IMR-90 (cell line): ENCODE measurements at places on chromosomes 13 and 19. TPM values are rescaled to one million over a fixed set of nuclear protein-coding genes. Genes with fewer than 3 reads are reported as not detected.

The TMEM143 gene
- total RNA-seq: 1.1 and 1.3 TPM in 2 replicates

The SIX5 gene
- 0.90 and 1.4 TPM in 2 replicates for total RNA-seq

The LENG9 gene
- total RNA-seq: 0.83 and 1.1 TPM in 2 replicates

The SELENOW gene
- 51.7 and 61.3 TPM in 2 replicates for total RNA-seq

- H3K27me3 ChIP-seq: no peaks in the 10 kb centered on the region
- H3K36me3 ChIP-seq: no peaks in the 10 kb centered on the region
- no peak overlapping the region for H3K27ac ChIP-seq
- H3K4me3 ChIP-seq: no peak overlapping the region
Measured at GRCh38 chr13:104196611-104197010, 1130.4 kb upstream of the SLC10A2 start.

DNA sequence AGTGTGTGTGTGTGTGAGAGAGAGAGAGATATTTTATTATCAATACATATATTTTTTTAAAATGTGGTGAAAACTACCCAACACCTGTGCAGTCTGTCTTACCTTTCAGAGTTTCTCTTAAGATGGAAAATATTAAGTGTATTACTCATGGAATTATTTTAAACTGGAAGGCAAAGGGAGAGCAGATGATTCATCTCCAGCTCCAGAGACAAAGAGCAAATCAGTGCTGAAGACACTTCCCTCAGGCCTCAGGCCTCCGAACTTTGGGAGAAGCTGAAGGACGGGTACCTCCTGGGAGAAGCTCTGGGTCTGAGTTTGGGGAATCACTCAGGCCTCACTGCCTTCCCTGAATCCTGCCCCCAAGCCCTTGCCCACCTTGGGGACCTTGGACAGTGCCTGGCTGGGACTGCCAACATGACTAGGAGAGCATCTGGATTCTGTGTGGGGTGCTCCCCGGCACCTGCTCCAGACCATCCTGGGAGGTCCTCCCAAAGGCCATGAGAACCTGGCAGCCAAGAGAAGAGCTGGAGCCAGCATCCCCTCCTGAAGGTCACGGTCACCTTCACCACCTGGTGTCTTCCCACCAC, 170.4 kb upstream of the UBL3 start:
- peak; percentile 57 for DNase-seq
- H3K36me3 ChIP-seq: no peaks in the 10 kb centered on the region
- no peaks in the 10 kb centered on the region for H3K27me3 ChIP-seq
- H3K4me1 ChIP-seq: peaks cover 10% of the 10 kb centered on the region
- no peak overlapping the region for H3K27ac ChIP-seq

DNA sequence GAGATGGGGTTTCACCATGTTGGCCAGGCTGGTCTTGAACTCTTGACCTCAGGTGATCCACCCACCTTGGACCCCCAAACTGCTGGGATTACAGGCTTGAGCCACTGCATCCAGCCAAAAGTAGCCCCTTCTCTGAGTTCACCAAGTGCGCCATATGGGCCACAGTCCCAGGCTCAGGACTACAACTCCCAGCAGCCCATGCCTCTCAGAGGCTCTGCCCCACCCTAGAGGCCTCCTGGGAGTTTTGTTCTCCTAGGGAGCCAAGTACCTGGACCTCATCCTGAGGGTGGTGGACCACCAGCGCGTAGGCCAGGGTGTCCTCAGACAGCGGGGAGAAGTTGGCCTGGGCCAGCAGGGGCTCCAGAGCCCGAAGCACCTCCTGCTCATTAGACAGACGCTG, 18.8 kb downstream of the TMEM143 start:
- no peaks in the 10 kb centered on the region for H3K27me3 ChIP-seq
- no peak overlapping the region for H3K27ac ChIP-seq
- no peaks in the 10 kb centered on the region for H3K36me3 ChIP-seq
- H3K4me1 ChIP-seq: no peaks in the 10 kb centered on the region

GRCh38 chr13:23570099-23570920, at the start of gene TNFRSF19:
TSS of gene TNFRSF19 (plus strand) at chr13:23570412. CDS start at chr13:23590184, 19,772 bp downstream.
- peak within 1 kb of the TSS; percentile 48 for H3K27ac ChIP-seq
- H3K4me3 ChIP-seq: peak within 1 kb of the TSS; percentile 53
- DNase-seq: peak; percentile 91
- no peaks in the 10 kb centered on the region for H3K27me3 ChIP-seq
- H3K4me1 ChIP-seq: peaks cover 2% of the 10 kb centered on the region; the same call in 1 of the 2 replicates

GRCh38 chr13:77874406-77874805, 44.2 kb downstream of the EDNRB start:
- no peak overlapping the region for H3K4me3 ChIP-seq
- DNase-seq: peak; percentile 80
- no peaks in the 10 kb centered on the region for H3K27me3 ChIP-seq

- no peak overlapping the region for H3K27ac ChIP-seq
- DNase-seq: no peak
- peaks cover 18% of the 10 kb centered on the region for H3K27me3 ChIP-seq
- H3K4me3 ChIP-seq: no peak overlapping the region
Measured at GRCh38 chr19:46019270-46019669, 3.6 kb downstream of the PGLYRP1 start.

DNA sequence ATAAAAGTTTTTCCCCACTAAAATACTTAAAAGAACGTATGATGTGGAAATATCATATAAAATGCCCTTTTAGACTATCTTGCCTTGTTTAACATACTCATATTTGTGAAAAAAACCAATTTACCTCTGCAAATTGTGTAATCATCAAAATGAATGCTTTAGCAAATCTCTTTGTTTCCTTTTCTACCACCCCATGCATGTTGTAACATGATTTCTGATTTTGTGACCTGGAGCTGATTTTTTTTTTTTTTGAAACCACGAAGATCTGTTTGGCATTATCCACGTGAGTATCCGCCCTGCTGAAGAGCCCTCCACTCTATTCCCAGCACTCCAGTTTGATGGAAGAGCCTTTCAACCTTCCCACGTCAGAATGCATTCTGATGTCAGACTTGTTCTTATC, 245.8 kb upstream of the NBEA start:
- H3K27me3 ChIP-seq: no peaks in the 10 kb centered on the region
- H3K4me1 ChIP-seq: no peaks in the 10 kb centered on the region
- no peak overlapping the region for H3K27ac ChIP-seq
- no peak for DNase-seq
- no peak overlapping the region for H3K4me3 ChIP-seq

GRCh38 chr13:31790992-31791391, 51.7 kb downstream of the RXFP2 start:
- H3K4me3 ChIP-seq: no peak overlapping the region
- no peak overlapping the region for H3K27ac ChIP-seq
- H3K27me3 ChIP-seq: no peaks in the 10 kb centered on the region
- H3K36me3 ChIP-seq: no peaks in the 10 kb centered on the region
- DNase-seq: peak; percentile 17

- H3K4me1 ChIP-seq: peaks cover 7% of the 10 kb centered on the region
- no peak overlapping the region for H3K4me3 ChIP-seq
- DNase-seq: peak; percentile 16
- H3K36me3 ChIP-seq: no peaks in the 10 kb centered on the region
- H3K27me3 ChIP-seq: peaks cover 2% of the 10 kb centered on the region; the same call in 1 of the 2 replicates
Measured at GRCh38 chr19:8635422-8635821, 5.0 kb downstream of the NFILZ start.
